ENCODE measurements at places on chromosomes 4 and X.

- no peak for DNase-seq
These were observed 221.6 kb upstream of the SPANXN4 start for GRCh38 chrX:142804085-142804484.

- peak; percentile 61 for DNase-seq
These were observed 14.6 kb downstream of the SMIM20 start for GRCh38 chr4:25928379-25929297.

- DNase-seq = no peak
These were observed 297.9 kb downstream of the ARHGAP10 start for GRCh38 chr4:148029781-148030180.

GRCh38 chr4:44660396-44660795 lies 9.0 kb upstream of the YIPF7 start:
- no peak for DNase-seq

DNA sequence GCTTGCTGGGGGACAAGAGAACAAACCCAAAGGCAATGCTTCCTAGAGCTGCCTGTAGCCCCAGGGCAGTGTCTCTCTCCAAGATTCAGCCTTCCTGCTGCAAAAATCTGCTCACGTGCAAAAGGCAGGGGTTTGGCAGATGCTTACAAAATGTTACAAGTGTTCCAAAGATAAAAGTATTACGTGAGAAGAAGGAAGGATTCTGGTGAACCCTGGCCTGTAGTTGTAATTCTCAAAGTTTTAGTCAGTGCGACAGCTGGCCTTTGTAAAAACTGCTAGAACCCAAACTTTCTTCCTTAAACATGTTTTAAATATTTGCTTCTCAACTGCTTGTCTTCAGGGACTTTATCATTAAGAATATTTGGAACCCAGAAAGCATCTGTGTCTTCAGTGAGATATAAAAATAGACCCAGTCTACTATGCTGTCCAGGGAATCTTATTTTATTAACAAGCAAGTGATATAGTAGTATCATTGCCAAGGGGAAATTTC lies 232.3 kb downstream of the FRMPD4 start:
- DNase-seq = no peak

DNA sequence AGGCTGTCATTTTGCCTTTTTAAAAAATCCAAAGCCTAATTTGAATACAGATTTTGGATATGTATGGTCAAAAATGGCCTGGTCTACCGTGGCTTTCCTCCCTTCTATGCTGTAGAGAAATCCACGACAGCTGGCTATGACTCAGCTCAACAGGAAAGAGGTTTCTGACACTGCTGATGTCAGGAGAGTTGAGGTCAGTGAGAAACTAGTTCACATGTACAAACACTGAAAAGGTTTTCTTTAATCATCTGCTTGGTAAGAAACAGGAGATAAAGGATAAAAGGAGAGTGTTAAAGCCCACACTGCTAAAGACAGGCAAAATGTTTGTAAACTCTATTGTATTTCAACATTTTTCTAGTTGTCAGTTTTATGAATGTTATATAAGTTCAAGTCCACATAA lies 113.9 kb downstream of the NYX start:
- DNase-seq = no peak

All from NCI-H1417 (cell line).